ENCODE measurements at places on chromosomes 13 and 19. TPM values are rescaled to one million over a fixed set of nuclear protein-coding genes. Genes with fewer than 3 reads are reported as not detected.

KIR2DL1 gene
- total RNA-seq, result not detected

ARRDC5 gene
- total RNA-seq, result not detected

TBCB gene
- 344 TPM for total RNA-seq

TMEM255B gene
- total RNA-seq, result 1.8 TPM

FBXL3 gene
- 23.3 TPM for total RNA-seq

EPS8L1 gene
- 6.0 TPM for total RNA-seq

B3GNT3 gene
- total RNA-seq, result 0.13 TPM

PEAK3 gene
- total RNA-seq, result not detected

LCP1 gene
- 3.6 TPM for total RNA-seq

Data from mesangial cell (primary cell).